Amniotic epithelial cell (primary cell): ENCODE measurements at places on chromosomes 7 and 10.

DNA sequence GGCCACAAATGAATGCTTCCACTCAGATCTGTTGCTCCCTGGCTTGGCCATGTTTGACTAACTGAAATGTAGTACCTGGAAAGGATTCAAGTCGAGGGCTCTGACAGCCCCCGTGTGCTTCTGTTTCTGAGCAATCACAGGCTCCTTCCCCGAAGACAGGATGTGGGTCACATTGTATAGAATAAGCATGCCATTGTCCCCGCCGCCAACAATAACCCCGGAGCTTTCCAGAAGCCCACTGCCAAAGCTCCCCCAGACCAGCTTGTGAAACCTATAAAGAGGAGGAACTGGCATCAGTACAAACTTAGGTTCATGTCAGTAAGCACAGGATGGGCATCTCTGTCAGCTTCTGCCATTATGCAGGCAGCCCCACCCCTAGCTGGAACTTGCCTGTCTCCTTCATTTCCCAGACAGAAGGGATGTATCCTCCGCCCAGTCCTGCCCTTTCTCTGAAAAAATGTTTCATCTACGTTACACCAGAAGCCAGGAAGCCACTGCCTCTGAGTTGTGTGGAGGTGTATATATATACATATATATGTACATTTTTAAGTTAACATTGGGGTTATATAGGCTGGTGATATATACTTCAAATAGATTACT is 10.3 kb downstream of the SEC31B start:
- DNase-seq, result no peak

DNA sequence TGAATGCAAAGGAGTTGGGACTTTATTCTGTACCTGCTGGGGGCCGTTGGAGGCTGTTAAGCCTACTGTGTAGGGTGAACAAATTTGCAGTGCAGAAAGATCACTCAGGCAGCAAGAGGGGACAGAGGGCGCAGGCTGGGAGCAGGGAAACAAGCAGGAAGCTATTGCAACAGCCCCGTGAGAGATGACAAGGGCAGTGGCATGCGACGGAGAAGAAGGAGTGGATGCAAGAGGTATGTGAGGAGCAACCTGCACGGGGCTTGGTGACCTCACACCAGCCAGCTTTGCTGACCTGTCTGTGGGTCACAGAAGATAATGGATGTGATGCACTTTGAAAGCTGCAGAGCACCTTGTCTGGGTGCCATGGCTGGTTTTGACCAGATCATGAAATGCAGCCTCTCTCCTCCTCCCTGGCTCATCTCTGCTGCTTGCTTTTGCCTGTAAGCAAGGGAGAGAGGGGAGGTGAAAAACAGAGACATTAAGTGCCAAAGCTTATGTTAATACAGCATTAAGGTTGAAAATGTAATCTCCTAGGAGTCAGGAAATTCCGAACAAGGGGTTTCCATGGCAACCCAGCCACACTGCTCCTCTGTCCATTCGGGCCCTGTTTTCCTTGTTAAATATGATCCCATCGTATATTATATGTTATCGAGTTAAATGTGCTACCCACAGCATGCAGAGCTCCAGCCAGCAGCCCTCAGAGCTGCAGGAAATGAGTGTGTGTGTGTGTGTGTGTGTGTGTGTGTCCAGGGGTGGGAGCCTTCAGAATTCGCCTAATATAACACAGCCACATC is 314.3 kb upstream of the ZMIZ1 start:
- peak; percentile 76 for DNase-seq

GRCh38 chr7:113078331-113078730 is 8.3 kb downstream of the GPR85 start:
- DNase-seq, result no peak

DNA sequence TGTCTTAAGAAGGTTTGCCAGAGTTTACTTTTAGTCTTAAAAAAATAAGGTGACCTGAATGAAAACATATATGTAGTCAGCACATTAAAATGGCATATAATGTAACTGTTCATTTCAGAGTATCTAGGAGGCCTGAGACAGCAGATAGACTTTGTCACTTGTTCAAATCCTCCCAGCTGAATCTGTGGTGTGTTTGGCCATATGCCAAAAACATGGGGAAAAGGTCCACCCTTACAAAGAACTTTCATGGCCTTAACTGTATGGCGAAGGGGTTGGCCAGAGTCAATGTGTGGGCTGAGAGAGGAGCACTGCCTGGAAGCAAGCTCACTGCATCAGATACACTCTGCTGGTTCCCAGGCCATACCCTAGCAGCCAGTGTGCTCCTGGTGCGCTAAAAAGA is 113.7 kb downstream of the ALOX5 start:
- DNase-seq, result no peak

DNA sequence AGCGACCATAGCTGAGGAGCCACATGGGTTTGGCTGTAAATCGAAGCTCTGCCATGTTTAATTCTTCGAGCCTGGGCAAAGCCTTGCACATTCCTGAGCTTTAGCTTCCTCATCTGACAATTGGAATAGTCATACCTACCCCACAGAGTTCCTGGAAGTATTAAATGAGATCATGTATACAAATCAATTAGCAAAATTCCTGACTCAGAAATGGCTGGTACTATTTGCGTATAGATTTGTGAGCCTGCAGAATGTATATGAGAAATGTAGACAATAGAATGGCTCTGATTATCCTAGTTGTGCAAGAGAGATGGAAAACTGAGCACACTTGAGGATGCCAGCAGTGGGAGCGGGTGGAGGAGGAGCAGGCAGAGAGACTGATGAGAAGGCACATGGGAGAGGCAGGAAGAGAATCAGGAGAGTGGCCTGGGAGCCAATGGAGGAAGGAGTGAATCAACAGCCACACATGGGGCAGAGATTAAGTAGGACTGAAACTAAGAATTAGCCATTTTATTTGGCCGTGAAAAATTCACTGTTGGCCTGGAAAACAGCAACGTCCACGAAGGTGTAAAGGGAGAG is 128.0 kb upstream of the C1GALT1 start:
- no peak for DNase-seq
